Muscle of back (tissue), 13 donors: ENCODE measurements at places on chromosomes 11 and 22.

DNA sequence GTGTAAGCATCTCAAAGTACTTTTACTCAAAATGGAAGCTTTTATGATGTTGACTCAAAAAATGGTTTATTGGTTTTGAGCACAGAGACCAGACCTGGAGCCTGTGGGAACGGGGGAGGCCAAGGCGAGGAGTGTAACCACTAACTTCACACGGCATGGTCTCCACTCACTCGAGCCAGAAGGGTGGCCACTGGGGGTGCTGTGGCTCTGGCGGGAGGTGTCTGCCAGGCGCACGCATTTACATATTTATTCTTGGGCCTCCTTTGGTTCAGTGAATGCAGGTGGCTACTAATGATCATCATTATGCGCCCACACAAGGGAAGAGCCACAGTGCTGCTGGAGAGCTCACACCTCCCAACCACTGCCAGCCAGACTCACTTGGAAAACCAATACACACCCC, 64.6 kb downstream of the FLRT1 start:
- no peak for DNase-seq

- DNase-seq = no peak
Measured at GRCh38 chr22:42151924-42152635, 21.5 kb upstream of the CYP2D6 start.

- no peak for DNase-seq
Measured at GRCh38 chr11:31825838-31826484, 14.8 kb upstream of the PAX6 start.

GRCh38 chr11:114820621-114821020, 142.3 kb downstream of the NXPE2 start:
- no peak for DNase-seq

- no peak for DNase-seq
Measured at GRCh38 chr11:91295591-91295990, 929.0 kb upstream of the FAT3 start.

GRCh38 chr11:8288824-8289491, 25.3 kb upstream of the LMO1 start:
- DNase-seq = no peak

GRCh38 chr11:26995701-26996460, 2.0 kb downstream of the FIBIN start:
- DNase-seq = no peak

- no peak for DNase-seq
Measured at GRCh38 chr11:27294654-27295053, 68.4 kb downstream of the CCDC34 start.

DNA sequence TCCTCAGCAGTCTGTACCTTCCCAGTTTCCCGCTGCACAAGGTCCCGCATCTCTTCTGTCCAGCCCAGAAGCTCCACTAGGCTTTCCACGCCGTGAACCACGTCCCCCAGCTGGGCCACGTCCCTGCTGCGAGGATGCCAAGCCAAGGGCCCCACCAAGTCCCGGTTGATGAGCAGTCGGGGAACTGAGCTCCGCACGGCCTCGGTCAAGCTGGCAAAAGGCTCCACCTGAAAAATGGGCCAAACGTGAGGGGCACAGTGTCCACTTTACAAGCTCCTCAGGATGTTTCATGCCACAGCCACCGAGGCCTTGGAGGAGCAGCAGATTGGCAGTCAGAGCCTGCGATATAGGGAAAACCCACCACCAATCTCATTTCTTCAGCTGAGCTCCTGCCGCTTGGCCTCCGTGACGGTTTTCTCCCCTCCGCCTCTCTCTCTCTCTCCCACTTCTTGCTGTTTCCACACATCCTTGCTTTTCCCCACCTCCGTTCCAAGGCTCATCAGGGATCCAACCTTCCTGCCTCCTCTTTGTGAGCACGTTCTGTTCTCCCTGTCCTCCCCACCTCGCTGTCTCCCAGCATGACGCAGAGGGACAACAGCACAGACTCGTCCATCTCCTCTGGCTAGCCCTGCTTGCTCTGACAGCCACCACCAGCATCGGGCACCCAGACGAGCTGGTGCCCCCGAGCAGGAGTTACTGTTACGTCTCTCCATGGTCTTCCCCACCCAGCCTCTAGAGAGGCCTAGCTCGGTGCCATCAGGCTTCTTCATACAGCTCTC, 11.5 kb downstream of the RIC8A start:
- DNase-seq = no peak

DNA sequence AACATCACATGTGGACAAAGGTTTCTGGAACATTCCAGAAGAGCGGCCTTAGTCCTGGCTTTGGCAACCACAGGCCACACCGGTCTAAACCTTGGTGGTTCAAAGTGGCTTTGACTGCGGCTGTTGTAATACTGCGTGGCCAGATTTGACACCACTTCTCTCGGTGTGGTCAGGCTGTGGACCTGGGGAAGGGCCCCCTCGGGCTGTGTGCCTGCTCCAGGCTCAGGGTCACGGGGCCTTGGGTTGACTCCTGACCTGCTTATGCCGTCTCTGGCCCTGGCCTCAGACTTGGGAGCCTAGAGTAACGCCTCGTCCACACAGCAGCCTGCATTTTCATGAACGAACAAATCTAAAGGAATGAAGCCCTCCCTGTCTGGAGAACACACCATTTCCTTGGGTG, 118.0 kb downstream of the PHF21B start:
- DNase-seq = no peak

DNA sequence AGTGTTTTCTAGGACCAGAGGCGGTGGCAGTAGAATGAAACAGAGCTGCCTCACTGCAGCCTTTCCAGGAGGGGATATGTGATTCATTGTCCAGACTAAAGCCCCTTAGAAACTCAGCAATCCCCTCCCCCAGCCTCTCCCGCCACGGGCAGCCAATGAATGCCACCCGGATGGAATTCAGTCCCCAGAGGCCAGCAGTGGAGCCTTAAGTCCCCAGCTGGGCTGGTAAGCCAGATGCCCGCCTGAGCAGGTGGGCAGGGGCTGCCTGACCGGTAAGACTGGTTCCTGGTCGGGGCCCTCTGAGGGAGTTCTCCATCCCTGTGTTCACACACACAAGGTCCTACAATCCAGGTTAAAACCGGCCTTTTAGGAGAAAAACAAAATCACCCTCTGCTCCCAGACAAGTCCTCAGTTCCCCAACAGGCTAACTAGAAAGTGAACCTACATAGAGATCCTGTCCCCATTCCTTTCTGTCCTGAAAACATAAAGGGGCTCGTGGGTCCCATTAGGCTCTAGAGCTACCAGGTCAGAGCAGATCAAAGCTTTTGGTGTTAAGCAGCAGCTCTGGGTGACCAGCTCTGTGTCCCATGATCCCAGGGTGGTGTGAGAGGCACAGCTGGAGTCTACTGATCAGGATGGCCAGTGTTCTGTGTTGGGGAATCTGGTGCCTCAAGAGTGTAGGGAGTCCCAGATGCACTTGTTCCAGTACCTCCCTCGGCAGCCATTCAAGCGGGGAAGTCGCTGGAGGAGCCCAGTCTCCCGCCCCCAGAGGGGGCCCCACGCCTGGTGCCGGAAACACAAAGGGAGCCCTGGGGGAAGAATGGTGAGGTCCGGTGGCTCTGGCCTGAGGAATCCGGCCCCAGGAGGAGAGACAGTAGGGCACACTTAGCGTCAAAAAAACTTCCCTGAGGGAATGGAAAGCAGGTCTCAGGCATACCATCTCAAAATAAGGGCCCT, 2.6 kb downstream of the PATZ1 start:
- peak; percentile 38 for DNase-seq
